ENCODE measurements at places on chromosomes 12 and 14.

GRCh38 chr14:68191567-68192321, 372.2 kb downstream of the RAD51B start:
- DNase-seq, result no peak

DNA sequence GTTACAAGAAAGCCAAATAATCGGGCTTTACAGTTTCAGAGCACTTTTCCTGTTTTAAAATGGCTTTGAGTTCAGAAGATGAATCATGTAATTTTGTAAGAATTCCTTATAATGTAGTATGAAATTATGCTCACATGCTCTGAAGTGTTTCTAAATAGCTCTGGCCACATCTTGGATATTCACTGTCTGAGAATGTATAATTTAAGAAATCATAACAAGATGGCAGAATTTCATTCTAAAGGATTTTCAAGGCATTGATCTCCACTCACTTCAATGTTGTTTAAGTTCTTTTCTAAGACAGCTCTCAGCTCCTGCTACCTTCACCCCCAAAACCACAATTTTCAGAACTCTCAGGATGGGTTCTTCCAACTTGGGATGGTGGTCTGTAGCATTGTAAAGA, 180.1 kb downstream of the DACT1 start:
- no peak for DNase-seq

- no peak for DNase-seq
Measured at GRCh38 chr12:67750513-67751183, 102.1 kb downstream of the DYRK2 start.

- DNase-seq, result no peak
Measured at GRCh38 chr12:70031046-70031445, 206.0 kb downstream of the MYRFL start.

GRCh38 chr12:58225203-58225877, 284.0 kb downstream of the ATP23 start:
- no peak for DNase-seq

DNA sequence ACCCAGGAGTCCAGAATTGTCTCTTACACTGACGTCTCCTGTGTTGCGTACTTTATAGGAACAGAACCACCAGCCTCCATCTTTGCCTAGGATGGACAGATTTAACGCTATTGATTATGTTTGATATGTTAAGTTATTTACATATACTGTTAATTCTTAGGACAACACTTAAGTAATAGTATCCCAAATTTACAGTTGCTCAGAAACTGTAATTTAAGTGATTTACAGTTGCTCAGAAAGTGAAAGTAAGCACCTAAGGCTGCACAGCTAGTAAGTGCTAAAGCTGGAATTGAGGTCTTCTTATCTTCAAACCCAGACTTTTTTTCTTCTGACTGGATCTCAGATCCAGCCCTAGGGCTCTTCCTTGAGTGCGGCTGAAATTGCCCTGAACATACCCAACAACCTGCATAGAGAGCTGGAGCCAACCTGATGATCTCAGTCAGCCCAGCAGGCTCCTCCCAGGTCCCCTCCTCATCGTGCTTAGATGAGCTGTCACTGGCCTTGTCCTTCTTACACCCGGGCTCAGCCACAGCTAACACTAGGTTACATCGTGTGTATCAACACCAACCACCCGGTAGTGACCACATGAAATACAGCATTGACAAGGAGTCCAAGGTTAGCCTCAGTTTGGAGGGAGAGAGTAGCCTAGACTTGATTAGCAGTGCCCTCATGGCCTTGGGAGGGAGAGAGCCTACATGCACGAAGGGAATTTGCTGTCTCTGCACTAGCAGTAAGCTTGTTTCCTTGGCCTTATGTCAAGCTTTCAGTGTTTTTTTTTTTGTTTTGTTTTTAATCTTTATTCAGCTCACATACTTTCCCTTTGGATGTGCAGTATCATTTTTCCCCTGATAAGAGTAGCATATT, 111.1 kb upstream of the ARHGAP5 start:
- no peak for DNase-seq

DNA sequence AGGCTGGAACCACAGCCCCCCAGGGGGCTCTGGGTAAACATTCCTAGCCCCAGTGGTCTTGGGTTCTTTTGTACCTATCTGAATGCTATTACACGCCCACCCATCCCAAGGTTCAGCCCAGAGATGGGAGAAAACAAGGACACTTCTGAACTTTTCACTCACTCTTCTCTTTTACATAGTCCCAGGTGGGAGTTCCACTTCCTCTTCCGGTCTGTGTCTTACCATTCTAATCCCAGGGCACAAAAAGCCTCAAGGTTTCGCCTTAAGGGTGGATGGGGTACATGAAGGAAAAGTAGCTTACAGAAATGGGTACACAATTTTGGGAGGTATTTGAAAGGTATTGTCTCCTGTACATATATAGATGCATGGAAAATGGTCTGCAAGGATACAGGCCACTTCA, 79.0 kb downstream of the TMEM30B start:
- DNase-seq, result no peak

DNA sequence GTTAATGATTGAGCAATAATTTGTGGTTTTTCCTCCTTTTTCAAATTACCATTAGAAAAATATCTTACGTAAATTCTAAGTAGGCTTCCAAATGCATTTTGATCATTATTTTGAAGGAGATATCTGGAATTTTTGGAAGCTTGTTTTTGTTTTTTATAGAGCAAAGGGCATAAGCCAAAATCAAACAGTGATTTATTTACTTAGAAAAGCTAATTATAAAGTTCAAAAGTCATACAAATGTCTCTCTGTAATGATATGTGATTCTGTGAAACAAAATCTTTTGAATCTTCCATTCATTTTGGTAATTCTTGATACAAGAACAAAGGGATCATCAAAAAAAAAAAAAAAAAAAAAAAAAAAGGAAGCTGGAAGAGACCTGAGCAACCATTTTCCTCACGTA, 416.8 kb downstream of the ETNK1 start:
- no peak for DNase-seq

GRCh38 chr14:40365305-40365704, 933.1 kb upstream of the FBXO33 start:
- DNase-seq, result no peak

- no peak for DNase-seq
Measured at GRCh38 chr12:54039417-54040147, 6.7 kb downstream of the HOXC5 start.

- no peak for DNase-seq
Measured at GRCh38 chr14:104112609-104113571, 25.5 kb upstream of the KIF26A start.

DNA sequence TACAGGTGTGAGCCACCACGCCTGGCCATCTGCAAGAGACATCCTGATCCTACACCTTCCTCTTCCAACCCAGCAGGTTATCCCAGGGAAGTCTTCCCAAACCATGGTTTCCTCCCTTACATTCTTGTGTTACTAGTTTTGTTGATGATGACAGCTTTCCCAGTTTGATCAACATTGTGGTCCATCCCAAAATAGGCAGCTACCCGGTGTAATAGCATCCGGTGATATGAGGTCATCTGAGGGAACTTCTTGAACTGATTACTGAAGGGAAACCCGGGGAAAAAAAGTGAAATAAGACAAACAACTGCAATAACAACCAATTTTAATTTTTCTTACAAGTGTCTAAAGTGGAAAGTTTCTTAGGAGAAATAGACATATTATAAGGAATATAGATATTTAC, 45.3 kb upstream of the STAC3 start:
- DNase-seq, result no peak

DNA sequence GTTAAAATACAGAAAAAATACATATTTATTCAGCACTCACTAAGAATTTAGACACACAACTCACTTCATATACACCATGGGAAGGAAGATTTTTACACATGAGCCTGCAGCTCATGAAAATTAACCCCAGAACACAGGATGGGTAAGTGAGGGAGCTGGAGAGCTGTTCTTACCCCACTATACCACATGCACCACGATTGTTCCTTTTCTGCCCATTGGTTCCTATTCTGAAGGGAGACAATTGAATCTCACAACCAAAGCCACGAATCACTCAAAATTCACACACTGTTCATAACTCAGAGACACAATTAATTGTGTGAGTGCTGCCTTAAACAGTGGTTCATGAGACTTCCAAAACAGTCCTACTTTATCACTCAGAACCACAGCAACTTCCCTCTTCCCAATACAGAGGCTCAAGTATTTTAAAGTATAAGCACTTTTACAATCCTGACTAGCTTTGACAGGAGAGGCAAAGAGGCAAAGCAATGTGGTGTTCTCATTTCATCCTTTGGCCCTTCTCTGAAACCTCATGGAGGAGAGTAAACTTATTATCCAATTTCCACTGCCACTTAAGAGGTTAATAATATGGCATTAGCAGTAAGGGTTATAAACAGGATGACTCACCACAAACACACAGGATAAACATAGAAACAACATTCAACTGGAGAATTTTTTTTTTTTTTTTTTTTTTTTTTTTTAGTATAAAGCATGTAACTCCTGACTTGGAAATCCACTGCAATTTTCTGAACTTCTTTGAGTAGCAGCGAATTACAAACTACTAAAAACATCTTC, 59.5 kb downstream of the ITPR2 start:
- DNase-seq, result no peak

DNA sequence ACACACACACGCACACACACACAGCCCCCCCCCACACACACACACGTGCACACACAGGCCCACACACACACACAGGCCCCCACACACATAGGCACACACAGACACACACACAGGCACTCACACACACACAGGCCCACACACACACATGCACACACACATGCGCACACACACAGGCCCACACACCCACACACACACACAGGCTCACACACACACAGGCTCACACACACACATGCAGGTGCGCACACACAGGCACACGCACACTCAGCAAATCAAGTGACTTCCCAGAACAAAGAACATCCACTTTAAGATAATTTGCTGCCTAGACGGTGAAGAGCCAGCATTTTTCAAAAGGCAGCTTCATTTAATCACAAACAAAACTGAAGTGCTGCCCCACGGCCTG, 78.5 kb upstream of the FBRSL1 start:
- no peak for DNase-seq

Data from NAMALWA (cell line).